ENCODE measurements at places on chromosomes 11 and 22.
A peak's percentile ranks its signal among the peaks of the same experiment; 100 is the strongest.

DNA sequence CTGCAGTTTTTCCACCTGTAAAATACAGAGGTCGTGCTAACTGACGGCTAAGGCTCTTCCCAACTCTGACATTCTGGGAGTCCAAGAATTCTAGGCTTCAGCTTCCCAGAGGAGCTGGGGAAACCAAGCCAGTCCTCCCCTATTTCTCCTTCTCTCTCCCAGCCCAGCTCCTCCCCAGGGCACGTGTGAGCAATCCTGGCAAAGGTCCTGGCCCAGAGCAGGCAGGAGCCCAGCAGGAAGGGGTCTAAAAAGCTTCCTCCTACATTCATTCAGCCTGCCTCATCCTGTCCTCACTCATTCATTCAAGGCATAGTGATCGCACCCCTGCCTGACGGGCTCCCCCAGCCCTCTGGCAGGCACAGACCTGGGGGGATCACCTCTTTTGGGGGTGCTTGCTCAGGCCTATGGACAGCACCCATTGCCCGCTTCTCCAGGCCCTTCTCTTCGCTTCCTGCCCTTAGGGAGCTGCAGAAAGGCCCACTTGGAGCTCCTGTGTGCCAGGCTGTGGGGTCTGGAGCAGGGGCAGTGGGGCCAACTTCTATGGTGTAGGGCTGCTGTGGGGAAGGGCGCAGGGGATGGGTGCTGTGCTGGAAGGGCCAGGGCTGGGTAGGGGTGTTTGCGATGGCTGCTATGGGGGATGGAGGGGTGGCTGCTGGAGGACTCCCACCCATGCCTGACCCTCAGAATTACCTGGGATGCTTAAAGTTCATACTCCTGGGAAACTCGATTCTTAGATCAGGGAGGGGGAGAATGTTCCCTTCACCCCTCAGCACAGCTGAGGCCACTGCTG is 9.8 kb downstream of the KCNC1 start:
- DNase-seq: no peak

- no peak for DNase-seq
Measured at GRCh38 chr11:118396097-118396501, 5.3 kb upstream of the ATP5MG start.

DNA sequence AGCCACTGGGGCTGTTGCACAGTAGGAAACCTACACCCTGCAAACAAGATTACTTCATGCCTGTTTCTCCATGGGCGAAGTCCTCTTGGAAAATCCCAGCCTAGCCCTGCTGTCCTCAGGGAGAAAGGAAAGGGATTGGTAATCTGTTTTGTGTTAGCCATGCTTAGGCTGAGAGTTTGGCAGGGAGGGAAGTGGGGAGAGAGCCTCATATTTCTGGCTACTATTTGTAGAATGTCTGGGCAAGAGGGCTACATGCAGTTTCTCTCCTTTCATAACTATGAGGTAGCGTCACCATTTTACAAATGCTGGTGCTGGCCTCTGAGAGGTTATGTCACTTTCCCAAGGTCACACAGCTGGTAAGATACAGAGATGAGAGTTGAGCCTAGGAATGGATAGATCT is 737 bp upstream of the MFRP start:
- no peak for DNase-seq

- peak; percentile 73 for DNase-seq
Measured at GRCh38 chr22:39349506-39349966, 255 bp upstream of the SYNGR1 start.

- DNase-seq: no peak
Measured at GRCh38 chr22:33036881-33037280, 21.3 kb downstream of the SYN3 start.

DNA sequence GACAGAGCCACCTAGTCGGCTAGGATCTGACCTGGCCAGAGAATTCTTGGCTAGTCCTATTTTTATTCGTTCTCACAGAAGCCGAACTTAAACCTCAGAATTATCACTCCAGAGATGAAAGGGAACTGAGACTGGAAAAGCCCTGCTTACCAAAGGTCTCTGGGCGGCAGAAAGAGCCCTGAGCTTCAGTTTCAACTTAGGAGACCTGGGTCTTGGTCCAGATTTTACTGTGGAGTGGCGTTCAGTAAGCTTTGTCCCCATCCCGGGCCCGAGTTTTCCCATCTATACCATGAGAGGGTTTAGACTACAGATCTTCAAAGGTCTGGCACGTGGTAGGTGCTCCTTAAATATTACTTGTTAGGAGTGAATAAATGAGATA is 516 bp downstream of the NEU3 start:
- no peak for DNase-seq

GRCh38 chr11:19602406-19602805 is 110.2 kb upstream of the NAV2 start:
- no peak for DNase-seq

GRCh38 chr11:120914021-120914420 is 109.9 kb upstream of the TBCEL start:
- DNase-seq: no peak

Measured in right forelimb (tissue), 1 donor.